ENCODE measurements at places on chromosomes 4 and X. TPM values are rescaled to one million over a fixed set of nuclear protein-coding genes. Genes with fewer than 3 reads are reported as not detected.

DNA sequence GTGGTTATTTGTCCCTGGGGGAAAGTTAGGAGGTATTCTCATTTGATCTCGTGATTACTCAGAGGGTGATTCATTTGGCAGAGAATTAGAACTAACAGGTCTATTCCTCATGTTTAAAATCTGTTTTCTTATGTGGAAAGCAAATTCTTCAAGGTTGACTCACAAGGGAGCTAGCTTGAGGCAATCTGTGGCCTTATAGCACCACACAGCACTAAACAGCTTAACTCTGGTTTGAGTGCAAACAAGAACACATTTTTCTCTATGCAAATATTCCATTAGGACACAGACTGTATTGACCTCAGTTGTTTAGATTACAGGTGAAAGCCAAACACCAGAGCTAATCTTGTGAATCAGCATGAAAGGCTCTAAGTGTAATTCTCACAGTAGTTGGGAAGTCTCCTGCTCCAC, 694.4 kb upstream of the POU3F4 start:
- no peak overlapping the region for H3K4me3 ChIP-seq
- no peaks in the 10 kb centered on the region for H3K36me3 ChIP-seq
- no peak overlapping the region for H3K27ac ChIP-seq

GRCh38 chrX:77953708-77954107, 15.7 kb downstream of the PGAM4 start:
- DNase-seq, result no peak
- H3K27ac ChIP-seq, result no peak overlapping the region
- no peaks in the 10 kb centered on the region for H3K27me3 ChIP-seq
- no peak overlapping the region for H3K4me3 ChIP-seq

- H3K4me1 ChIP-seq, result no peaks in the 10 kb centered on the region
- H3K36me3 ChIP-seq, result no peaks in the 10 kb centered on the region
These were observed 159.4 kb downstream of the TRAM1L1 start for GRCh38 chr4:116925900-116926457.

GRCh38 chr4:31557437-31557836, 837.3 kb downstream of the PCDH7 start:
- no peak overlapping the region for H3K4me3 ChIP-seq
- no peaks in the 10 kb centered on the region for H3K4me1 ChIP-seq
- H3K36me3 ChIP-seq, result no peaks in the 10 kb centered on the region
- H3K27ac ChIP-seq, result no peak overlapping the region
- no peaks in the 10 kb centered on the region for H3K27me3 ChIP-seq

Gene TDO2
- total RNA-seq, result not detected
